ENCODE measurements at places on chromosomes 3 and 15.

- no peak for DNase-seq
Measured at GRCh38 chr3:63986831-63987230, 36.5 kb downstream of the PSMD6 start.

- DNase-seq: no peak
Measured at GRCh38 chr3:163776743-163777142, 1301.6 kb downstream of the SI start.

- no peak for DNase-seq
Measured at GRCh38 chr3:197362081-197362480, 63.7 kb upstream of the DLG1 start.

DNA sequence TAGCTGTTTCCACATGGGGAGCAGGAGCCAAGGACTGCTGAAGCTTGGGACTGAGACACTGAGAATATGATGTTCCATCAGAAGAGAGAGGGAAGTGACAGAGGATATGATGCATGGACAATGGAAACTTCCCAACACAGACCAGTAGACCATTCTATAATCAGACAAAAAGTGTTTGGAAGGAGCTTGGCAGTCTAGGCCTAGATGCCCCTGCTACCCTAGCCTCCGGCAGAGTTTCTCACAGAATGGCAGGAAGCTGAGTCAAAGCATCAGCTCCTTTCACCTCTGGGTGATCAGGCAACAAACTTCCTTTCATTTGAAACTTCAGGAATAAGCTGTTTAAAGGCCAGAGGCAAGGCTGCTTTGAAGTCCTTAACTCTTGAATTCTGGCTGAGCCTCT, 222.0 kb downstream of the NEK10 start:
- DNase-seq: no peak

- DNase-seq: no peak
Measured at GRCh38 chr3:8996681-8997121, 33.4 kb upstream of the RAD18 start.

DNA sequence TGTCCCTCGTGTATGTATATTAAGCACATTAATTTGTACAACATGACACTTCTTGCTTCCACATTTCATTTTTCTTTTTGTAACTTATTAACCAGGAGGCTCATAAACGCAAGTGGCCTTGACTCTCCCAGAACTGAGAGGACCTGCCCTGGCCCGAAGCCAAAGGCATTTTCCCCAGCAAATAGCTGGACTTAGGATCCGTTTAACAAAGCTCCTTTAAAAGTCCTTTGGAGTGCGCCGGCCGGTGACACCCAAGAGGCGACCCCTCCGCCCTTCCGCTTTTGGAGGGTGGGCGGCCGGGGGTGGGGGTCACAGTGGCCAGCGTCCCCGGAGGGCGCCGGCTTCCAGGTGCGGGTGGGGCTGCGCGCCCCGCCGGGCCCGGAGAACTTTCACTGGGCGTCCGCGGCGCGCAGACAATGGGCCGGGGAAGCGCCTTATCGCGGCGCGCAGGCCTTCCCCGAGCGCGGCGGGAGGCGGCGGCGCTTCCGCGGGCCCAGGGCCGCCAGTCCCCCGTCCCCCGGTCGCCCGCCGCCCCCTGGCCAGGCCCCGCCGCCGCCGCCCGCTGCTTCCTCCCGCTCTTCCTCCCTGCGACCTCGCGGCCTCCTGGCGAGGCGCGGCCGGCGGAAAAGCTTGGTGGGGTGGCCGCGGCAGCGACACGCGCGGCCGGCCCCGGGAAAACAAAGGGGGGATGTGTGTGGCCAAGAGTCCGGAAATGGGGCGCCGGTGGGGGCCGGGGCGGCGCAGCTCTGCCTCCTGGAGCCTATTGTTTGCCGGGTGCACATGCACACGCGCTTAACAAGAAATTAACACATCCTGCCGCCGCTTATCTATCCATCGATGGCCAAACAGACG, 613.4 kb downstream of the MCTP2 start:
- no peak for DNase-seq

GRCh38 chr3:182954553-182955235, 25.6 kb downstream of the DCUN1D1 start:
- no peak for DNase-seq

- DNase-seq: no peak
Measured at GRCh38 chr3:150978566-150979148, 6.1 kb upstream of the CLRN1 start.

GRCh38 chr15:48418343-48418742, 87.1 kb downstream of the DUT start:
- no peak for DNase-seq

GRCh38 chr15:31563001-31563400, 236.4 kb downstream of the KLF13 start:
- DNase-seq: no peak

DNA sequence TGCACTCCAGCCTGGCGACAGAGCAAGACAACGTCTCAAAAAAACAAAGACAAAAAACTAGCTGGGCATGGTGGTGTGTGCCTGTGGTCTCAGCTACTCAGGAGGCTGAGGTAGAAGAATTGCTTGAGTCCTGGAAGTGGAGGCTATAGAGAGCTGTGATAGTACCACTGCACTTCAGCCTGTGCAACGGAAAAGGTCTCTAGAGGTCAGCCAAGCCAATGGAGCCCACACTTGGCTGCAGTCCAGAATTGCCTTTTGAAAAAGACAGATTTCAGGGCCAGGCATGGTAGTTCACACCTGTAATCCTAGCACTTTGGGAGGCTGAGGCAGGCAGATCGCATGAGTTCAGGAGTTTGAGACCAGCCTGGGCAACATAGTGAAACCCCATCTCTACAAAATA, 8.4 kb upstream of the RBPMS2 start:
- DNase-seq: no peak

DNA sequence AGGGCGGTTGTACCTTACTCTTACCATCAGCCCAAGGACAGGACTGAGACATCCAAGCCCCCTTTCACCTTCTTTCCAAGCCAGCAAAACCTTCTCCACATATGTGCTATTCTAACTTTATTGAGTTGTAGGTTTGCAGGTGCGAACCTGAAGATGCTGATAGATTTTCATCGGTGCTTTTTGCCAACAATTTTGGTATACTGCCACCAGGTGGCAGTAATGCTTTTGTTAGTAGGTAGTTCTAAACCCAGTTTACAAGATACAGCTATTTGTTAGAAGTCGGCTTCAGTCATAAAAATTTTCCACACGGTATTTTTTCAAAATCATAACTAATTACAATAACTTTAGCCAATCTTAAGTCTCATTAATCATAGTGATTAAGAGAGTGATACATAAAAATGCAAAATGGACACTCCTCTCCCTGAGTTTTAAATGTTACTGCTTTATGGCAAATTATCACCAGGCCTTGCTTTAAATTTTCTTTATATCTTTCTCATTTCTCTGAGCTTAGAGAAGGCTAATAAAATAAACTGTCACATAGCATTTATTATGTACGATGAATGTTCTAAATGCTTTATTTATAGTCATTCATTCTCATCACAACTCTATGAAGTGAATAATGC, 636 bp downstream of the TBC1D21 start:
- DNase-seq: no peak

DNA sequence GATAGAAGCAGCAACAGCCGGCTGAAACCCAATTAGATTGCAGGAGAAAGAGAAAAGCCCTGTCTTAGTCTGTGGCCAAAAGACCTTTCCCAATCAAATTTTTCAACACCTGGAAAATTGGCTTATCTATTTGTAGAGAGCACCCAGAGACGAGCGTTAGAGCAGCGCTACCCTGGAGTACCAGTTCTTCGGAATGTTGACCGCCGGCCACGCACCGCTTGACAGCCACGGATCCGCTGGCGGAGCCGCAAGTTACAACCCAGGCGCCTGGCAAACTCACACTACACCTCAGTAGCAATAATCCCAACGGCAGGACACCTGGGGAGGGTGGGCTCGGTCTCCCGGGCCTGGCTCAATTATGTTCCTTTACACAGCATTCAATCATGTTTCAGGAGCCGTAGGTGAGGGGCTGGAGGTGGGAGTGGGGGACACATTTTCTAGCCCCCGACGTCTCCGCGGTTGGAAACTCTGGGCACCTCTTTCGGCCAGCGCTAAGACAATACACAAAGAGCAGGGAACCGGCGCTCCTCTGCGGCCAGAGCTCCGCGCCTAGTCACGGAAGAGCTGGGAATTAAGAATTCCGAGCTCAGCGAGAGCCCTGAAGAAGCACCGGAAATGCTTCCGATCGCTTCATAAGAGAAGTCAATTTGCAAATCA, 1.2 kb downstream of the MB21D2 start:
- DNase-seq: no peak

GRCh38 chr3:53630547-53630946, 136.1 kb downstream of the CACNA1D start:
- DNase-seq: no peak

DNA sequence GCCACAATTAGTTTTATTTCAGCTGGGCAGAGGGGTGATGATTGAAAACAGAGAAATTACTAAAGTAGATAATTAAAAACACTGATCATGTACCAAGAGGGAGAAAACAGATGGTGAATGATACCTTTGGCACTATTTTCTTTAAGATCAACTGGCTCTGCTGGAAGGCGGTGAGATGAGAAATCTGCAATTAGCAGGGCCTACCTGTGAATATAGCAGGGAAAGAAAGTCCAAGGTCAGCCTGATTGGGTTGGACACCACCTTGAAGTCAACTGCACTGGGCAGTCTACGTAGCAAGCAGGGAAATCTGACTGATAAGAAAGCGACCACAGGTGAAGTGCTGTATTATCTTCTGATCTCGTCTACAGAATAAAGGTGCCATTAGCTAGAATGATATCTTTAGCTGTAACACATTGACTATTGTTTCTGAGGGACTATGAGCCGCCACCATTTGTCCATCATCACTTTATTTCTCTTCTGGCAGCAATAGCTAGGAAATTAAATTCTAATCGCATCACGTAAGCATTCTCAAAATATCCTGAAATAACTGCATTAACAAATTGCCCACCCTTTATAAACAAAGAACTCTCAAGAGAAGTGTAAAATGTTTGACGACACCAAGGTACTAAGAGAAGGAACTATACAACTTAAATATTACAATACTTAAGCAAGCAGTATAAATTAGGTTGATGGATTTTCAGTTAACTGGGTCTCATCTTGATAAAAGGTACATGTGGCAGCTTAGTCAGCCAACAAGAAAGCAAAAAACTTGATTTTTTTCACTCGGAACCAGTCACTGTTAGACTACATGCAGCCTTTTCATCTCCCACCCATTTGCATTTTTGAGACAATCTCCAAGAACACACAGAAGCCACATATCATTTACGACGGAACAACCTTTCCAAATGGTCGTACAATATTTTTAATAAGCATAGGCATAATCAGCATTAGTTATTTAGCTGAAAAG, 1.3 kb downstream of the NEDD4 start:
- no peak for DNase-seq

DNA sequence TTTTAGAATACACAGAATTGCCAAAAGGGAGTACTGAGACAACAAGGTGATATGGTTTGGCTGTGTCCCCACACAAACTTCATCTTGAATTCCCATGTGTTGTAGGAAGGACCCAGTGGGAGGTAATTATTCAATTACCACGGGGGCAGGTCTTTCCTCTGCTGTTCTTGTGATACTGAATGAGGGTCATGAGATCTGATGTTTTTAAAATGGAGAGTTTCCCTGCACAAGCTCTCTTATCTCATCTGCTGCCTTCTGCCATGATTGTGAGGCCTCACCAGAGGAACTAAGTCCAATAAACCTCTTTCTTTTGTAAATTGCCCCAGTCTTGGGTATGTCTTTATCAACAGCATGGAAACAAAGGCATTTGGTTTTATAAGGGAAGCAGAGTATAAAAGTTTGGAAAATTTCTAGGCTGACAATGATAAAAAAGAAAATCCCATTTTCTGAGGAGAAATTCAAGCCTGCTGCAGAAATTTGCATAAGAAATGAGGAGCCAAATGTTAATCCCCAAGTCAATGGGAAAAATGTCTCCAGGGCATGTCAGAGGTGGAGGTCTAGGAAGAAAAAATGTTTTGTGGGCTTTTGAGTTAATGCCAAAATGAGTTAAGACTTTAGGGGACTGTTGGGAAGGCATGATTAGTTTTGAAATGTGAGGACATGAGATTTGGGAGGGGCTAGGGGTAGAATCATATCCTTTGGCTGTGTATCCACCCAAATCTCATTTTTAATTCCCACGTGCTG, 130.5 kb upstream of the THRB start:
- DNase-seq: no peak

DNA sequence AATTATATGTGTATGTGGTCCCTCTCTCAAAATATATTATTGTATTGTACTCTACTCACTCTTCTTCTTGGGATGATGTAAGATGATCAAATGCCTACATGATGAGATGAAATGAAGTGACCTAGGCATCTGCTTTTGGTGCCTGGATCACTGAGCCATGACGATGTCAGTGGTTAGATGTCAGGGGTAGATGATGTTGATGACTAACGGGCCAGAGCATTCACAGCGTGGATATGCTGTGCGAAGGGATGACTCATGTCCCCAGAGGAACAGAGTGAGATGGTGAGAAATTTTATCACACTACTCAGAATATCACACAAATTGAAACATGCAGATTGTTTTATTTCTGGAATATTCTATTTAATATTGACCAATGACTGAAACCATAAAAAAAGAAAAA, 233.9 kb upstream of the CADM2 start:
- no peak for DNase-seq

DNA sequence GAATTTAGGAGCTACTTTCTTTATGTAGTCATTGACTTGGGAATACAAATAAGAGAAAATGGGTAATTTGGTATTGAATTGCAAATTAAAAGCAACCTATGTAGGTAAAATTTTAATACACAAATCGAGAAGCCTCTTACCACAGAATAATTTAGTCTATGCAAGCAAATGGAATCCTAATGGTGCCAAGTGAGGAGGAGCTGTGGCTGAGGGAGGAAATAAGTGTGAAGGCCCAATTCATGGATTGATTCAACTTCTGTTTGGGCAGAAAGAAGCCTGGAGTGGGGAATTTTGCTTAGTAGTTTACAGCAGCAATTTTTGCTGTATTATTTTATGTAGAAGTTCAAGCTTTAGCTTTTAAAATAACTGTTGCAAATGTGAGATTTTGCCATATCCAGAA, 291.9 kb downstream of the OXSM start:
- no peak for DNase-seq

GRCh38 chr15:25508369-25509002, 69.7 kb upstream of the UBE3A start:
- DNase-seq: no peak

DNA sequence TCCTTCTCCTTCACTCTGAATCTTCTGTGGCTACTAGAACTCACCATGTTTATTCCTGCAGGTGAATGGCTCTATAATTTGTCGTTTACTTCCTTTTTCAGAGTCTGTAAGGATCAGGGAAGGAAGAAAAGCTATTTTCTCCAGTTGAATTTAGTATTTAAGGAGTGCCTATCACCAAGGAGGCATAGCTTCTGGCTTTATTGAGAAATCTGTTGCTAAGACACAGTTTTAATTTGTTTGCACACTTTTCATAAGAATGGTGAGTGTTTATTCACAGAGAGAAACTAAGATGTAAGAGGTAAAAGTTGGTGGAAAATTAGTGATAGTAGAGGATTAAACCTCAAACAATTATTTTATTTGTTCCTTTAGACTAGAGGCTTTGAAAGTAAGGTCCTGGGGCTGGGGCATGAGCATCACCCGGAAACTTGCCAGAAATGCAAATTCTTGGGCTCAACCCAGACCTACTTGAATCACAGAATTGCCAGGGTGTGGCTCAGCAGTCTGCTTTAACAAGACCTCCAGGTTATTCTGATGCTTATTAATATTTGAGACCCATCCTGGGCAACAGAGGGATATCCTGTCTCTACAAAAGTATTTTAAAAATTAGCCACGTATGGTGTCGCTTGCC, 461.3 kb downstream of the AGBL1 start:
- no peak for DNase-seq
